ENCODE measurements at places on chromosomes 5 and 9.

GRCh38 chr9:2267181-2267745 lies 252.1 kb downstream of the SMARCA2 start:
- DNase-seq: no peak

GRCh38 chr5:139243425-139243970 lies 45.3 kb upstream of the SIL1 start:
- no peak for DNase-seq

GRCh38 chr5:126527892-126528291 lies 67.1 kb downstream of the ALDH7A1 start:
- DNase-seq: no peak

DNA sequence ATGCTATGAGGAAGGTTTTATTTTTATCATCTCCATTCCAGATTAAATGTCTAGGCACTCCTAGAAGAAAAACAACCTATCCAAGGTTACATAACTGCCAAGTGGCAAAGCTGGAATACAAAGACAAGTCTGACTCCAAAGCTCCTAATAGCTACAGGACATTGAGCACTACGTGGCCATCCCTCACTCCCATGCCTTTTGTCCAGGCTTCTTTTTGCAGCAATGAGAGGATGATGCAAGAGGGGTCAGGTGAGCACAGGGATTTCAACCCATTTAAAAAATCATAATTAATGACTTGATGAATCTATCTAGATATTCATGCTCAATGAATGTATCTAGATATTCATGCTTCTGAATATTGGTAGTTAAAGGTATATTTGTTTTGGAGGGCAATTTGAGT lies 117.0 kb downstream of the KIAA0825 start:
- DNase-seq: no peak

Measured in stimulated activated CD8-positive, alpha-beta memory T cell treated with anti-CD3 and anti-CD28 coated beads, Interleukin-15, amount 100 ng/mL, for 4 hours (primary cell).